Activated T-cell treated with anti-CD3 and anti-CD28 coated beads, Interleukin-2, amount 50 U/mL, for 72 hours (primary cell): ENCODE measurements at places on chromosomes 16 and 17. TPM values are rescaled to one million over a fixed set of nuclear protein-coding genes. Genes with fewer than 3 reads are reported as not detected.

- DNase-seq = no peak
These were observed 10.1 kb downstream of the MRM1 start for GRCh38 chr17:36611345-36612072.

DNA sequence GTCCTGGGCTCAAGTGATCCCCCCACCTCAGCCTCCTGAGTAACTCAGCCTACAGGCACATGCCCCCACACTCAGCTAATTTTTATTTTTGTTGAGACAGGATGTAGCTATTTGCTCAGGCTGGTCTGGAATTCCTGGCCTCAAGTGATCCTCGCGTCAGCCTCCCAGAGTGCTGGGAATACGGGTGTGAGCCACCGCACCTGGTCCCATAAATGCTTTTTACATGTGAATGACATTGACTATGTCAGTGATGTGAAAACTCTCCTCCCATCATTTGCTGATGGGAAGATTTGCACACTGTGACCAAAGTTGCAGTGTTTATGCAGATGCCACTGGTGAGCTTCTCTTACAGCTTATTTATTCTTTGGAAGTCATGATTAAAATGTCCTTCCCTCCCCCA, 15.0 kb downstream of the PLCD3 start:
- DNase-seq = no peak

- no peak for DNase-seq
These were observed 4.1 kb upstream of the GFAP start for GRCh38 chr17:44919411-44919810.

DNA sequence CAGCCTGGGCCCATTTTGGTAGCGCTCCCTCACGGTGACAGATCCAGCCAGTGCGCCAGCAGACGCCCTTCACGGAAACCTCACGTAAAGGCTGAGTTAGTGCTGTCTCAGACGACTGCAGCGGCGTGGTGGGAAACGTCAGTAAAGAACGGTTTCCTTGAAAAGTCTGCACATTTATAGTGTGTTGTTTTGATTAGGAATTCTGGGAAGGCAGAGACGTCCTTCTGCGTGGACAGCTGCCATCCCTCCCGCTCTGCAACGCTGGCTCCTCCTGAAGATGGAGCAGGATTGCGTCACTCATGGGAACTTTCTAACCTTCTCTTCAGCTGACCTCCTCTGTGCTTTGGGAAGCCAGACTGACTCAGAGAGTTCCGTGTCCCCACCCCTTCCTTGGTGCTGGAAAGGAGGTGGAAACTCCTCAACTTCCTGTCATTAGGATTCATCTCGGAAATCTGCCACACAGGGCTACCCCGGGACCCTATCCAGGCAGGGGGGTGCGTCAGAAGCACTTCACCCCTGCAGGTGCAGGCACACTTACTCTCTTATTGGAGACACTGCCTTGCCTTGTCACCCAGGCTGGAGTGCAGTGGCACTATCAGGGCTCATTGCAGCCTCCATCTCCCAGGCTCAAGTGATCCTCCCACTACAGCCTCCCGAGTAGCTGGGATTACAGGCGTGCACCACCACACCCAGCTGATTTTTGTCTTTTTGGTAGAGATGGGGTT, 24.3 kb upstream of the CRISPLD2 start:
- no peak for DNase-seq

DNA sequence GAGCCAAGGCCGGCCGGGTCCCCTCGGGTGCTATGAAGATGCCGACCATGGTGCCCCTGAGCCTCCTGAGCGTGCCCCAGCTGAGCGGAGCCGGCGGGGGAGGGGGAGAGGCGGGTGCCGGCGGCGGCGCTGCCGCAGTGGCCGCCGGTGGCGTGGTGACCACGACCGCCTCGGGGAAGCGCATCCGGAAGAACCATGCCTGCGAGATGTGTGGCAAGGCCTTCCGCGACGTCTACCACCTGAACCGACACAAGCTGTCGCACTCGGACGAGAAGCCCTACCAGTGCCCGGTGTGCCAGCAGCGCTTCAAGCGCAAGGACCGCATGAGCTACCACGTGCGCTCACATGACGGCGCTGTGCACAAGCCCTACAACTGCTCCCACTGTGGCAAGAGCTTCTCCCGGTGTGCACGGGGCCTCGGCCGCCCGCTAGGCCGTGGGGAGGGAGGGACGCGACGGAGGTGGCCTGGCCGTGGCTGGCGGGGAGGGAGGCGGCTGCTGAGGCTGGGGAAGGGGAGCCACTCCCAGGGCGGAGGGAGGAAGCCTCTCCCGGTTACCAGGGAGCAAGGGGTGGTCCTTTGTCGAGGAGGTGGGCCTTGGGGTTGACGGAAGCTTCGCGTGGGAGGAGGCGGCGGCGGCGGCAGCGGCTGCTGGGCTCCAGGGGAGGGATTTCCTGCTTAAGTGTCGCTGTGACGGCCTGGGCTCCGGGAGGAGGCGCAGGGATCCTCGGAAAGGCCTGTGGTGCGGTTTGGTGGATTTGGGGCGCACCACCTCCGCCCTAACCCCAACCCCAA, 1.3 kb downstream of the MAZ start:
- peak; percentile 92 for DNase-seq

DNA sequence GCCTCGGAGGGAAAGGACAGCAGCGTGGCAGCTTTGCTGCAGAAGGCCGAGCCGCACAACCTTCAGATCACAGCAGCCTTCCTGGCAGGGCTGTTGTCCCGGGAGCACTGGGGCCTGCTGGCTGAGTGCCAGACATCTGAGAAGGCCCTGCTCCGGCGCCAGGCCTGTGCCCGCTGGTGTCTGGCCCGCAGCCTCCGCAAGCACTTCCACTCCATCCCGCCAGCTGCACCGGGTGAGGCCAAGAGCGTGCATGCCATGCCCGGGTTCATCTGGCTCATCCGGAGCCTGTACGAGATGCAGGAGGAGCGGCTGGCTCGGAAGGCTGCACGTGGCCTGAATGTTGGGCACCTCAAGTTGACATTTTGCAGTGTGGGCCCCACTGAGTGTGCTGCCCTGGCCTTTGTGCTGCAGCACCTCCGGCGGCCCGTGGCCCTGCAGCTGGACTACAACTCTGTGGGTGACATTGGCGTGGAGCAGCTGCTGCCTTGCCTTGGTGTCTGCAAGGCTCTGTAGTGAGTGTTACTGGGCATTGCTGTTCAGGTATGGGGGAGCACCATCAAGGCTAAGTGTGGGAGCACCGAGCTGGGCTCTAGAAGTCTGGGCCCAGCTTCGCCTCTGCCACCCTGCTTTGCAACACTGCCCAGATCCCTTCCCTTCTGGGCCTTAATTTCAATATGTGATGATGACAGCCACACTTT, 18.6 kb downstream of the NOD2 start:
- no peak for DNase-seq

- DNase-seq = no peak
These were observed 35.8 kb upstream of the SLC38A10 start for GRCh38 chr17:81330884-81331245.

Gene SLC12A3
- total RNA-seq = not detected

Gene NOMO2
- 79.1 TPM for total RNA-seq

Gene ADAP2
- 1.5 TPM for total RNA-seq
